ENCODE measurements at places on chromosomes 7 and 10.

DNA sequence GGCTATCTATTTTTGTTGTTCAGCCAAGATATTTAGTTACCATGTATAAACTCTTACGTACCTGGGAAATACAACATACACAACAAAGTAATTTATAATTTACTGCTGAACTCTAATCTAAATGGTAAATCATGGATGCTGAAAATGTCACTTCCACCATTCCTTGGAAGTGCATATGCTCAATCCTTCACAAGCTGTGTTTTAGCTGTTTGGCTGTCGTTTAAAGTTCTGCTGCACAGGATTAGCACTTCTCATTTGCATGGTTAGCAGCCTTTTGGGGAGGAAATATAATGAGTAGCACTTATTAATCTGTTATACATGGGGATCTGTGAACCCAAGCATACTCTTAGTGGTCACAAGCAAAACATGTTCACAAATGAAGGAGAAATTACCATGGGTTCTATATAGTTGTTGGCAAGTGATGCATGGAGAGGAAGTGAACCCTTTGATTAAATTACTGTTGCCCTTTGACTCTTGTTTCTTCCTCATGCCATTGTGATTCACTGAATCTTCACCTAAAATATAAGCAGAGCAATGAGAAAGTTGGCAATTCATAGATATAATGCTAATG, 18.5 kb downstream of the PIK3CG start:
- H3K36me3 ChIP-seq = peaks cover 94% of the 10 kb centered on the region
- H3K27ac ChIP-seq = no peak overlapping the region
- no peaks in the 10 kb centered on the region for H3K27me3 ChIP-seq
- DNase-seq = no peak
- H3K4me3 ChIP-seq = no peak overlapping the region
- H3K4me1 ChIP-seq = no peaks in the 10 kb centered on the region

DNA sequence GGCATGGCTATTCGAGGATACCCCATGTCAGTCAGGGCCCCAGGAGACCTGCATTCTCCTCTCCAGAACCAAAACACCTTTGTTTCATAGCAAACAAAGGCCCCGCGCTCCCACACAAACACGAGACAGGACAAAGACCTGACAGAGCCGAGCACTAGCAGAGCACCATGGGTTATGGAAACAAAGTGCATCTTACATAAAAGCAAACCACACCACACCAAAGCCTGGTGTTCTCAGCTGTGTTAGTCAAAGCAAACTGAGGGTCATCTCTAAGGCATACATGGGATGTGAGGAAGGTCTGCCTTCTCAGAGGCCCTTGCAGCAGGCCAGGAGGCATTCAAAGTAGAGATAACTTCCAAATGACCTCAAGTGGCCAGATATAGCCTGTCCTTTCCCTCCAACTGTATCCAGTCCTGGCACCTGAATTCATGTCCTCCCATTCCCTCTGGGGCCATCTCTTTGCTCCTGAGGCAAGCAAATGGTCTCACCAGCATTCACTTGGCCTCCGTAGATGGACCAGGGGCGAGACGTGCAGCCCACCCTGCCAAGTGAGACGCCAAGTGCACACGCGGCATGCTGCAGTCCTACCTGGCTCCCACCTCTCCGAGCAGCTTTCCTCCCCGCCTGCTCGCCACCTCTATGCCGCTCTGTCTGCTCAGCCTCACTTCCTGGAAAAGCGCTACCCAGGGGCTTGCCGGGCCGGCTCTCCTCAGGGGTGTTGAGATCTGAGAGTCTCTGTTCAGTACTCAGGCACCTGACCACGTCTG, 45.3 kb upstream of the PDLIM1 start:
- H3K36me3 ChIP-seq = no peaks in the 10 kb centered on the region
- no peak for DNase-seq
- H3K27me3 ChIP-seq = no peaks in the 10 kb centered on the region
- no peak overlapping the region for H3K27ac ChIP-seq
- H3K4me1 ChIP-seq = no peaks in the 10 kb centered on the region

DNA sequence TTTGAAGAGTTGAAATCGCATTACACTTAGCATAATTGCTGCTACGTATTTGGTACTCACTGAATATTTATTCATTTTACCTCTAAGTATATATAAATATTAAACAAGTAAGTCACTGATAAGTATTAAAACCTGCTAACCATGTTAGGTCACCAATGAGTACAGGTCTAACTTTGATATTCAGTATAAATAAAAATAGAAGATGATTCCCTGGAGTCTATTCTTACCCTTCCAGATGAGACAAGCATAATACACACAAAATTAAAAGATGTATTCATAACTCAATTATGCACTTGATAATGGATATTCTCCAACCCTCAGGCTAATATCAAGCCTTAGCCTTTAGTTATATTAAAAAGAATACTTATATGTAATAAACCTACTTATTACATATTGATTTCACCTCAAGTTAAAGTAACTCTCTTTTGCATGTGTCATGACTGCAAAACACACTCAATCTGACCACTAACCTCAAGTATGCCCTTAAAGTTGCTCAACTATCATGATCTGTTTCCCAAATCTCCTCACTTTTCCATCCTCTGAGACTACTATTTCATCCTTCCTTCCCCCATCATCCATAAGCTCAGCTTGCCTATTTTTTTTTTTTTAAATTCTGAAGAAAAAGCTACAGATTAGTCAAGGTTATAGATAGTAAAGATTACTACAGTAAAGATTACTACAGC, 46.8 kb downstream of the IPMK start:
- H3K4me3 ChIP-seq = no peak overlapping the region
- no peaks in the 10 kb centered on the region for H3K4me1 ChIP-seq
- H3K27ac ChIP-seq = no peak overlapping the region
- H3K27me3 ChIP-seq = no peaks in the 10 kb centered on the region
- no peak for DNase-seq

- no peak overlapping the region for H3K4me3 ChIP-seq
- DNase-seq = no peak
- no peaks in the 10 kb centered on the region for H3K36me3 ChIP-seq
- no peaks in the 10 kb centered on the region for H3K4me1 ChIP-seq
Observed at GRCh38 chr10:132102717-132103110, 37.0 kb downstream of the JAKMIP3 start.

GRCh38 chr7:17362439-17363105, 64.1 kb downstream of the AHR start:
- DNase-seq = no peak
- H3K4me1 ChIP-seq = no peaks in the 10 kb centered on the region
- H3K27me3 ChIP-seq = no peaks in the 10 kb centered on the region
- no peak overlapping the region for H3K27ac ChIP-seq

DNA sequence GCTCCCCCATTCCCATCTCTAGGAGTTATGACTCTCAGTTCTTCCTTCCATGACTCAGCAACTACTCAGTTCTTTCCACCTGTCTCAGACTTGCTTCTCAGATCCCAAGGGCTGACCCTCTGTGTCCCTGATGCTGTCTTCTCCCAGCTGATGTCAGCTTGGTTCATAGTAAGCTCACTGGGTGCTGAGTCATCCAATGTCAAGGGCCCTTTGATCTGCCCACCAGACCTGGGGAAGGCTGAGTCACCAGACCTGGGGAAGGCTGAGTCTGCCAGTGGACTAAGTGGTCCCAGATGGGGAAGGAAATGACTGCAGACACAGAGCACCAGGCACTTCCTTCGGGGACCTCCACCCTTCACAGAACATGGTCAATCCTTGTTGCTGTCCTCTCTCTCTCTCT, 76.1 kb upstream of the ZEB1 start:
- no peak overlapping the region for H3K4me3 ChIP-seq
- no peak for DNase-seq
- H3K27me3 ChIP-seq = no peaks in the 10 kb centered on the region
- no peaks in the 10 kb centered on the region for H3K36me3 ChIP-seq

GRCh38 chr10:79310911-79311573, 36.2 kb upstream of the PPIF start:
- H3K4me3 ChIP-seq = no peak overlapping the region
- no peak for DNase-seq
- H3K27me3 ChIP-seq = no peaks in the 10 kb centered on the region
- H3K36me3 ChIP-seq = peaks cover 41% of the 10 kb centered on the region
- H3K4me1 ChIP-seq = peaks cover under 1% of the 10 kb centered on the region

GRCh38 chr7:11667810-11668185, 164.2 kb downstream of the THSD7A start:
- DNase-seq = no peak
- no peak overlapping the region for H3K27ac ChIP-seq
- no peaks in the 10 kb centered on the region for H3K27me3 ChIP-seq
- H3K4me3 ChIP-seq = no peak overlapping the region
- H3K36me3 ChIP-seq = no peaks in the 10 kb centered on the region

- H3K27me3 ChIP-seq = no peaks in the 10 kb centered on the region
- DNase-seq = no peak
- H3K36me3 ChIP-seq = no peaks in the 10 kb centered on the region
- H3K4me3 ChIP-seq = no peak overlapping the region
- no peak overlapping the region for H3K27ac ChIP-seq
Observed at GRCh38 chr7:82443036-82443546, 486 bp downstream of the CACNA2D1 start.

DNA sequence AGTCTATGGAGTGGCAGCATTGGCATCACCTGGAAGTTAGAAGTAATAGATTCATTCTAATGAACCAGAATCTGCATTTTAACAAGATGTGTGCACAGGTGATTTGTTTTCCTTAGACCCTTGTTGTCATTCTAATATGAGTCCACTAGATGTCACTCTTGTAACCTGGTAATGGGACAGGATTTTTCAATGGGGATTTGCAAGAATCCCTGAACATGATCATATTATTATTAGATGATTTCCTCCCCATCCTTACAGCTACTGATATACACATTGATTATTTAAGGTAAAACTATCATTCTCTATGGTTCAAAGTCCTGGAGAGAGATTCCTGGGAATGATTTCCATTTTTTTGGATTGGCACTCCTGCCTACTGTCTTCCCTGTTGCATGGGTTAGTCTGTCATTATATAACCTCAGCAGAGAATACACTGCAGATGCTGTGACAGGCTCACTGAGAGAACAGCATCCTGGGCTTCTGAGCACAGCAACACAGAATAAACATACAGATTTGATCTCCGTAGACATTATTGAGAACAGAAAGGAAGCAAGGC, 194.9 kb downstream of the SUGCT start:
- no peak overlapping the region for H3K4me3 ChIP-seq
- no peaks in the 10 kb centered on the region for H3K4me1 ChIP-seq
- DNase-seq = no peak
- no peaks in the 10 kb centered on the region for H3K27me3 ChIP-seq
- no peak overlapping the region for H3K27ac ChIP-seq

DNA sequence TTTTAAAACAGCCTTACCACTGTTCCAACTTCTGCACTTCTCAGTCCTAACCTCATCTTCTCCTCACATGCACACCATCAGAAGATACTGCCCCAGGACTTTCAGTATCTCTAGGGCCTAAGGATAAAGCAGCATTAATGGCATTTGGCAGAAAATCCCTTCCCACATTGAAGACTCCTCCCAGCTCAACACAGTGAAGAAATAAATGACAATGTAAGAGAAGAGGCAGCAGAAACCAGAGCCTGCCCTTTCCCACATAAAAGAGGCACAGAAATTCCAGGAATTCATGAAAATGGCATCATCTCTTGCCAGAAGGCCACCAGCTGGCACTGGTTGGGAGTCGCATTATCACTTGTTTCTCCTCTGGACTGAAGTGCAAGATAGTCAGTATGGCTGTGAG, 3.7 kb downstream of the GCC1 start:
- no peak overlapping the region for H3K4me3 ChIP-seq
- no peak for DNase-seq
- H3K27me3 ChIP-seq = no peaks in the 10 kb centered on the region
- peaks cover 27% of the 10 kb centered on the region for H3K36me3 ChIP-seq
- peaks cover 37% of the 10 kb centered on the region for H3K4me1 ChIP-seq

- H3K4me1 ChIP-seq = no peaks in the 10 kb centered on the region
- DNase-seq = no peak
- no peaks in the 10 kb centered on the region for H3K27me3 ChIP-seq
- H3K4me3 ChIP-seq = no peak overlapping the region
- H3K27ac ChIP-seq = no peak overlapping the region
Observed at GRCh38 chr10:58661336-58661735, 148.7 kb downstream of the BICC1 start.

GRCh38 chr7:15977663-15978062, 291.2 kb upstream of the MEOX2 start:
- no peaks in the 10 kb centered on the region for H3K27me3 ChIP-seq
- H3K4me3 ChIP-seq = no peak overlapping the region
- no peaks in the 10 kb centered on the region for H3K4me1 ChIP-seq
- H3K27ac ChIP-seq = no peak overlapping the region
- no peak for DNase-seq

DNA sequence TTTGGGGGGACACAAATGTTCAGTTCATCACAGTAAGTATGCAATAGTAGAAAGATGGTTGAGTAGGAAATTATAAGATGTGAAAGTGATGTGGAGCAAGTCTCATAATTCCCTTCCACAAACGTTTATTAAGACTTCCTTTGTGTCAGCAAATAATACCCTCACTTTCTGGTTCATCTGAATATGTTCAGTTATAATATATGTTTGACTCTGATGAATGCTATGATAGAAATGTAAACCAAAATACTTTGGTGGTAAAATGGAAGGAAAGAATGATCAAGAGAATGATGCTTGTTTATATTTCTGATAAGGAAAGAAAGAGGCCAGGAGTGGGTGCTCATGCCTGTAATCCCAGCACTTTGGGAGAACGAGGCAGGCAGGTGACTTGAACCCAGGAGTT, 111.7 kb upstream of the PLXDC2 start:
- DNase-seq = no peak
- no peaks in the 10 kb centered on the region for H3K4me1 ChIP-seq
- H3K36me3 ChIP-seq = no peaks in the 10 kb centered on the region
- no peaks in the 10 kb centered on the region for H3K27me3 ChIP-seq
- no peak overlapping the region for H3K27ac ChIP-seq

DNA sequence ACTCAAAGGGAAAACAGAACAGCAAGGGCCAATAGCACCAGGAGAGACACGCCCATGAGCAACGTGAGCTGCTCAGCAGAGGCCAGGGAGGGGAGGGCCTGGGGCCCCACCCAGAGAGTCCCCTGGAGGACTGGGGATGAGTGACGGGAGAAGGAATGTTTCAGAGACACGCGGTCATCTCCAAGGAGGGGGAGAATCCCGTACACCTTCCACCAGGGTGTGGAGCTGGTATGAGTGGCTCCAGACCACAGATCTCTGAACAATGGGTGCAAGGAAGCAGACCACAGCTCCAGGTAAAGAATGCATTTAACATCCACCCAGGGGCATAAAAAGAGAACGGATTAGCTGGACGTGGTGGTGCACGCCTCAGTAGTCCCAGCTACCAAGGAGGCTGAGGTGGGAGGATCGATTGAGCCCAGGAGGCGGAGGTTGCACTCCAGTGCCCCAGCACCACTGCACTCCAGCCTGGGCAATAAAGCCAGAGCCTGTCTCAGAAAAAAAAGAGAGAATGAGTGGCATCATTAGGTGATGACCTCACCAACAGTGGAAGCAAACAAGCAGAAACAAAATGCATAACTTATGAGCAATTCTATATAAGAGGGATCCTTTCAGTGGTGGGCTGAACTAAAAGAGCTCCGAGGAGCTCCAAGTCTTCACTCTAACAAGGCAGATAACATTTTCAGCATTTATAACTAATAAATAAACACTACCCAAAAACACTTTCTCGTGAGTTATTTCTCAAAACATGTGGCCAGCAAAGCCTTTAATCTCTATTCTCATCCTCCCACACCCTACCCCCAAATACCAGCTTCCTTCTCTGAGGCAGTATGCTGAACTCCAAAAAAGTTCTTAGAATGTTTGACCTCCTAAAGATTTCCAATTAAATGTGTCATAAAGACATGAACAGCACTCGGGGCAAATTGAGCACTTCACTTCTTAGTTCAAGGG, 12.5 kb downstream of the PSAP start:
- peaks cover 7% of the 10 kb centered on the region for H3K4me1 ChIP-seq
- no peaks in the 10 kb centered on the region for H3K27me3 ChIP-seq
- no peak for DNase-seq
- no peak overlapping the region for H3K4me3 ChIP-seq
- H3K36me3 ChIP-seq = peaks cover 5% of the 10 kb centered on the region
- no peak overlapping the region for H3K27ac ChIP-seq

Data from effector memory CD4-positive, alpha-beta T cell (primary cell).